ENCODE measurements at places on chromosomes 4 and X.

- no peak for DNase-seq
Measured at GRCh38 chr4:3207531-3208037, 41.4 kb upstream of the MSANTD1 start.

DNA sequence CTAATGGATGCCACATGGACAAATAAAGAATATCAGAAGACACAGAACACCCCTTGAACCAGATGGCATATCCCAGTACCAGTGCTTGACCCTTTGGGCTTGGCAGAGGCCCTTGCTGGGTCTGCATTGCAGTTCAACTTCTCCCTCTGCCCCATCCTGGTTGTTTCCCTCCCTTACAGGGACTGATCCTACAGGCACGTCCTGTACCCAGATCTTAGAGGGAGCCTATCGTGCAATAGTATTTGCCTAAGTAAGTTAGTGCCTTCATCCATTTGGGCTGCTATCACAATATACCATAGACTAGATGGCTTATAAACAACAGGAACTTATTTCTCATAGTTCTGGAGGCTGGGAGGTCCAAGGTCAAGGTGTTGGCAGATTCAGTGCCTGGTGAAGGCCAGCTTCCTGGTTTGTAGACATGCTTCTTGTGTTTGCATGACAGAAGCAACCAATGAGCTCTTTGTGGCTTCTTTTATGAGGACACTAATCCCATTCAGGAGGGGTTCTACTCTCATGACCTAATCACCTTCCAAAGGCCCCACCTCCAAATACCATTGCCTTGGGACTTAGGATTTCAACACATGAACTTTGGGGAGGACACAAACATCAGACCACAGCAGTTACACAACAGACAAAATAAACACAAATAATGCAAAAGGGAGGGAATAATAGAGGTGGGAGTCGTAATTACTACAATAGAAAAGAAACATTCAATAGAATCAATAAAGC lies 146.5 kb upstream of the MSX1 start:
- no peak for DNase-seq

DNA sequence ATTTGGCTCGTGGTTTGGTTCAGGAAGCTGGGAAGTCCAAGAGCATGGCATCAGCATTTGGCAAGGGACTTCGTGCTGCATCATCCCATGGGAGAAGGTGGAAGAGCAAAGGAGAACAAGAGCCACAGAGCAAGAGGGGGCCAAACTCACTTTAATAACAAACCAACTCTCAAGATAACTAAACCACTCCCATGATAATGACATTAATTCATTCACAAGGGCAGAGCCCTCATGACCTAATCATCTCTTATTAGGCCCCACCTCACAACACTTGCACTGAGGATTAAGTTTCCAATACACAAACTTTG lies 113.4 kb upstream of the ATXN3L start:
- DNase-seq = no peak

GRCh38 chr4:98517218-98518021 lies 141.0 kb downstream of the TSPAN5 start:
- no peak for DNase-seq

GRCh38 chr4:118158763-118159375 lies 124.6 kb downstream of the NDST3 start:
- DNase-seq = no peak

DNA sequence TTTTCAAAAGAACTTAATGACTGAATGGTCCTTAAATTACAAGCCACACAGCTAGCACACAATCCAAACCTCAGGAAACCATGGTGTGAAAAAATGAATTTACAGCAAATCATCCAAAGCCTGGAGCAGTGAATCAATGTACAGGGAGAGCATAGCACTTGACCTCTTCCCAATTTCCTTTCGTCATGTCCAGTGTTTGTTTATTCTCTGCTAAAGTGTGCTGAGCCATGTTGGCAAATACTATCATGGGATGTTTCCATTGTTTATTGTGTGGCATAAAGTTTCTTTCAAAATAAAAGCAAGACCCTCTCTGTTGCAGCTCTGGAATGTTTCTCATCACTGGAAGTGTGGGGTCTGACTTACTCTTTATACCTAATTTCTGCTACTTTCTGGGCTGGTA lies 25.4 kb upstream of the FAM47B start:
- DNase-seq = no peak

DNA sequence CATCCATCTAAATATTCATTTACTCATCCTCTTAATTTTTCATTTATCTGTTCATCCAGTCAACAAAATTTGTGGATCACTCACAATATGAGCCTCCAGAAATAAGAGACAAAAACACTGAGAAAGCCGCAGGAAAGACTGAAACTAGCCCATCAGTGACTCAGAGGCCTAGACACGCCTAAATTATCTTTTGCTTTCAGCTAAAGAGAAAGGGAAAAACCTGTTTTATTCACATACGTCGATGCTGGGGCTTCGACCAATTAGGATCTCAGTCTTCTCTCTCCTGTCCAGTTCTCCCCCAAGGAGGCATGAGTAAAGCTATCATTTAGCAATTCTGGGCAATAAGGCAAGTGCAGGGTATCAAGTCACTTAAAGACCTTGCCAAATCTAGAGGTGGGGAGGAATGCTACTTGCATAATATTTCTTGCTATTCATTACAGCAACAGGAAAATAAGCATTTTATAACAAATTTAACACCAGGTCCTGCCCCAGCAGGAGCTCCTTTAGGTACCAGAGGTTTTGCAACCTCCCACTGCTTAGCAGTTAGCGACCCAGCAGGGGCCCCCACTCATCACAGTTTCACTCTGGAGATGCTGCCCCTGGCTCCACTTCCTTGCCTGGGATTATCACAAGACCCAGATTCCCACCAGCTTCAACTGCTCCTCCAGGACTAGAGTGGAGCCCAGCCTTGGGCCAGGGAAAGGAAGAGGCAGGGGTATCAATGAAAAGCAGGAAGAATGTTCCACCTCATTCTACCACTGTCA lies 30.1 kb upstream of the TMEM154 start:
- peak; percentile 31 for DNase-seq

DNA sequence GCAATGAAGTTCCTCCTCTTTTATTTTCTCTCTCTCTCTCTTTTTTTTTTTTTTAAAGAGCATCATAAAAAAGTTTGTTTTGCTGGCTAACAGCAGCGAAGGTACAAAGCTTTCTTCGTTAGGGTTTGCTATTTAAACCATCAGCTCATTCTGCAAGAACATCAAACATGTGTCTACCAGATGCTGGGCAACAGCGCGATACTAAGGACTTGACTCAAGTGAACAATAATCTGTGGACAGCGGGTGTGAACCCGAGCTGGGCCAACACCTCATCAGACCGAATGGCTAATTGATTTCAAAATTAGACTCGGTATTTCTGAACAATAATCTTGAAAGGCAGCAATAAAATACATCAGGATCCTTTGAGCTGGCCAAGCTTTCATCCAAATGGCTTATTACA lies 246.4 kb downstream of the FBXO8 start:
- DNase-seq = no peak

- peak; percentile 2 for DNase-seq
Measured at GRCh38 chrX:134423606-134424005, 36.4 kb upstream of the HPRT1 start.

DNA sequence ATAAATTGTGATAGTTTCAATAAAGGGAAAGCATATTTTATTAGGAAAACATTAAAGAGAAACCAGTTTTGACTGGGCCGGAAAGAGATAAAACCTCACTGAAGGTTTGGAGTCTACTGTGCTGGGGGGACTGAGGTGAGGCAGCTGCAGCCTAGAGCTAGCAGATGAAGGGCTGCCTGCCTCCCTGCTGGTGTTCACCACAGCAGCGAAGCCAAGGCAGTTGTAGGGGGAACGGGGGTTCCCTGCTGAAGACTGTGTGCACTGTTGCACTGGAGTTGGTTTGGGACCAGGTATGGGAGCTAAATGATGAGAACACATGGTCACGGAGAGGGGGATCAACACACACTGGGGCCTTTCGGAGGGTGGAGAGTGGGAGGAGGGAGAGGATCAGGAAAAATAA lies 546.5 kb upstream of the SMIM31 start:
- no peak for DNase-seq

DNA sequence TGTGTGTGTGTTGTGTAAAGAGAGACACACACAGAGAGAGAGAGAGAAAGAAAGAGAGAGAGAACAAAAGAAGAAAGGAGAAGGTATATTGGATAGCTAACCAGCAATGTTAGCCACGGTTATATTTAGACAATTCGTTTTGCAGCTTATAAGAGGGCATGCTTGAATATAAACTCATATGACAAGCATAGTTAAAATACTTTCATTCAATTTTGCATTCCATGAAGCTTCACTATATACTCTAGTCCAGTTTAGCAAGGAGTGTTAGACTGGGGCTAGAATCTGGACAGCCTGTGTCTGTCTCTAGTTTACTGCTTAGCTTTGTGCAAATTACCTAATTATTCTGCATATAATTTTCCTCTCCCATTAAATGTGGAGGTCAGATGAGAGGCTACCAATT lies 525.9 kb upstream of the ZFP42 start:
- no peak for DNase-seq

- no peak for DNase-seq
Measured at GRCh38 chr4:143514169-143514495, 630 bp downstream of the SMARCA5 start.

DNA sequence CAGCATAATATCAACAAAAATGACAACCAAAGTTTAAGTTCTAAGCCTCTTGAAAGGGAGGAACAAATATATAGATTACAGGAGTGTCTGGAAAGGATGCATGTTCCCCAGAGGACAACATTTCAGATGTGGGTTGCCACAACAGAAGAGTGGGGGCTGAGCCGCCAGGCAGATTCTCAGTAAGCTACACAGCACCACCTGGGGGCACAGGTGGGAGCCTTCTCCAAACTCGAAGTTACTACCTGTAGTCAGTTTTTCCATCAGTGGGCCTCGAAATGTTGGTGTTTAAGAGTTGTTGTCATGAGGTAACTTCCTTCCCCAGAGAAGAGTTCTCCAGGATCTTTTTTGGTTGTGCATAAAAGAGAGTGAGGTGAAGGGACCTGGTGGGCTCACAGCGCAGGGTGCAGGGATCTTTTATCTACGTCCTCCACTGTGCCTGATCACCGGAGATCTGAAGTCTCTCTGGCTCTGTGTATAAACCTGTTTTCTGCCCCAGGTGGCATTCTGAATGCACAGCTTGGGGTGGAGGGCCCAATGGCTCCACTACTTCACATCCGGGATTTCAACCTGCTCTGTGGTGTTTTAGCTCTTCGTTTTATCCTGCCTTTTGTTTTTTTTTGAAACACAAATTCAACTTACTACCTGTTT lies 58.4 kb upstream of the STS start:
- DNase-seq = peak; percentile 49

DNA sequence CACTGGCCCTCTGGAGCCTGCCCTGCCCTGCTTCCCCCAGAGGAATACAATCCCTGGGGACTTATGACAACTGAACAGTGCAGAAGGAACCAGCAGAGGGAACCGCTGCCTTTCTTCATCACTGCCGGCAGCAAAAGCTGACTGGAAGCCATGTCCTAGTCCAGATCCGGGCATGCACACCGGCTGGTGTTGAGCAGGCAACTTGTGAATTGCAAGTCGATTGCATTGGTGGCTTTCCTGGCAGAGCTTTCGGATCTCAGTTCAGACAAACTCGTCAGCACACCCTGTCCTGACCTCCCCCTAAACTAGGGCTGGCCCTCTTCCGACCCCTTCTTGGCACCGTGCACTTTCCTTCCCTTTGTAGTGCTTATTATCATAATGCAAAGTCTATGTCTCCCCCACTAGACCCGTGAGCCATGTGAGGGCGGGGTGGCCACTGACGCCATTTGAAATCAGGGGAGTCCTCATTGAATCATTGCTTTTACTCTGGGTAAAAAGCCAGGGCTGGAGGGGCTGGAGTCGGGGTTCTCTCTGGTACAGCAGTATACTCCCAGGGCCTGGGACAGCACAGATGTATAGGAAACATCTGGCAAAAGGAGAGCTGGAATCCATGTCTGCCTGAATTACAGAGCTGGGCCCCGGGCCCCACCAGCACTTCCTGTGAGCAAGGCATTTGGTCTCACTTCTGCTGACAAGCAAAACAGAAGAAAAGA lies 1.8 kb downstream of the ARHGAP4 start:
- DNase-seq = peak; percentile 69
